Bronchial epithelial cell (primary cell): ENCODE measurements at places on chromosomes 3 and 15. TPM values are rescaled to one million over a fixed set of nuclear protein-coding genes. Genes with fewer than 3 reads are reported as not detected.

Gene SCN11A
- total RNA-seq = not detected in 2 replicates

Gene ARRDC4
- 3.9 and 80.6 TPM in 2 replicates for total RNA-seq

Gene TMEM115
- total RNA-seq = 19.7 and 22.8 TPM in 2 replicates

Gene PODXL2
- 1.8 and 3.4 TPM in 2 replicates for total RNA-seq

Gene SEMA5B
- total RNA-seq = under 0.01 and 0.38 TPM in 2 replicates

Gene TNFSF10
- 15.5 and 24.6 TPM in 2 replicates for total RNA-seq

Gene HTR3E
- total RNA-seq = not detected in 2 replicates

DNA sequence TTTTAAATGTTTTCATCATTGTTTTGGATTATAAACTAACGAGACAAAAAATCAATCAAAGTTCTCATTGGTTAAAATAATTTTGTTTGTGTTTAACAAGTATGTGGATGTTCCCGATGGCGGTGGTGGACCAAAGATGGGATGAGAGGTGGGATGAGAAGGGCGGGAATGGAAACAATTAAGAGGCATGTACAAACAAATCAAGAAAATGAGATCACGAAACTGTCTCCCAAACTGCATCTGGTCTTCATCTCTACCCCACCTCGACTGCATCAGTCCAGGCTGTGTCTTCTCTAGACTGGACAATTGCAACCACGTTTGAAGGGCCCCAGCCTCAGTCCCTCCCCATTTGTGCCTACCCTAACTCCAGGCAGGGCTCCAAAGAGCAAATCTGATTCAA lies 56.1 kb downstream of the SLC12A8 start:
- no peak for DNase-seq

- DNase-seq = peak; percentile 49
Measured at GRCh38 chr15:47523681-47524475, 193.4 kb upstream of the SEMA6D start.

DNA sequence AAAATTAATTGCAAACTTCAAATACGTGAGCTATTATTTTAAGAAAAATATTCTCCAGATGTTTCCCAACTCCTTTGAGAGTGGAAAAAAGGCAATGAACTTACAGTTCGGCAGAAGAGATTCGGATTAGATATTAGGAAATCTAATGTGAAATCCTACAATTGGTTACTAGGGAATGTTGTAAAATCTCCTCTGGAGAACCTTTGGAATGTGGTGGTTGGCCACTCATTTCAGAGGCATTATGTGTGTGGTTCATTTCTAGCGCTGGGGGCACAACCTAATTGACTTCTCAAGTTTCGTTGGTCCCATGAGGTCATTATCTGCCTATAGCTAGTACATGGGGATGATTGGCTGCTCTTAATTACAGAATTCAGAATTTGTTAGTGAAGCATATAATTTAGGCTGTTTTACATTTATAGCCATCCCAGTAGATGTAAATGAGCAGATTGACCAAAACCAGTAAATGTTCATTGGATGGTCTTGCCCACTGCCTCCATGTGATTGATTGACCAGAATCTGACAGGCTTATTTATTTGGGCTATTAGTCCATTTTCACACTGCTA lies 34.6 kb upstream of the CMSS1 start:
- DNase-seq = peak; percentile 7

DNA sequence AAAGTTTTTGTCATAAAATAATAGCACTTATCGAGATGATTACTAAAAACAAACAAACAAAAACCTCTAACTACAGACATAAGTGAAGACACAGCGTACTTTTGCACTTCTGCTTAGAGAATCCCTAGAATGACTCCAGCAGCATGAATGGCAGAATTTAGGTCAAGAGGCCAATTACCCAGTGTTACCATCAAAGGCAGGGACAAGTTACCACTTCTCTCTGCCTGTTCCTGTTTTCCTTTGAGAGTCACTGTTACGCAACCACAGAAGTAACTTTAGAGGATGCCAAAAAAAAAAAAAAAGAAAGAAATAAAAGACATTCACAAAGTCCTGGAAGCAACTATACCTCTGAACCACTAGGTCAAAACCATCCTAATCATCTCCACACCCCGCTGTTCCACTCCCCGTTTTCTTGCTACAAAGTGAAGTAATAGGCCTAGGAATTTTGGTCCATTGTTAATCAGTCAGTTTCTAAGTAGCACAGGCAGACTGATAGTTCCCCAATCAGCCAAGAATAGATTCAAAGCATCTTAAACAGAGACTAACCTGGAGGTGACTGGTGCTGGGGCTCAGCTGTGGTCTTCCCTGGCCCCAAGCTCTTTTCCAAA lies 41.9 kb downstream of the FMN1 start:
- peak; percentile 72 for DNase-seq

DNA sequence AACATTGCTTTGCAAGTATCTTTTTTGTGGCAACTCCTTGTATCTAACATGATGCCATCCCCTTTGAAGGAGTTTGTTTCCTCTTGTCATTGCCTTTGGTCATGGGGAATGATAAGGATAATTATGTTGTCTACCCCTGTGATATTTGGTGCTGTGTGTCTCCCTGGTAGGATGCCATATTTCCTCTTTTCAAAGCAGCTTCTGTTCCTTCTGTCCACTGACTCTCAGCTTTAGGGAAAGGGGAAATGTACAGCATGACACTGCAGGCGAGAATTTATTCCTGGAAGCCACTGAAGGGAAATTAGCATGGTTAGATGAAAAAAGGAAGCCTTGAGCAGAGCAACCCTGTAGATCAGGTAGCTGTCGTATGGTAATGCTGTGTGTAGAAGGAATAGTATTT lies 576.7 kb downstream of the CADM2 start:
- DNase-seq = no peak

- no peak for DNase-seq
Measured at GRCh38 chr15:78425643-78426042, 12.4 kb upstream of the IREB2 start.

- DNase-seq = peak; percentile 84
Measured at GRCh38 chr3:110995461-110996231, 76.0 kb upstream of the NECTIN3 start.

DNA sequence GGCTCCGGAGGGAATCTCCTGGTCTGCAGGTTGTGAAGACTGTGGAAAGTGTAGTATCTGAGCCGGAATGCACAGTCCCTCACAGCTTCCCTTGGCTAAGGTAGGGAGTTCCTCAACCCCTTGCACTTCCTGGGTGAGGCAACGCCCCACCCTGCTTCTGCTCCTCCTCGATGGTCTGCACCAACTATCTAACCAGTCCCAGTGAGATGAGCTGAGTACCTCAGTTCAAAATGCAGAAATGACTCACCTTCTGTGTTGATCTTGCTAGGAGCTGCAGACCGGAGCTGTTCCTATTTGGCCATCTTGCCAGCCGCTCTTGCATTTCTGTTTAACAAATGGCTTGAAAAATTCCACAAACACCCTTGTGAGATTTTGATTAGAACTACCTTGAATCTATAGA lies 156.1 kb downstream of the STXBP5L start:
- DNase-seq = peak; percentile 33

- no peak for DNase-seq
Measured at GRCh38 chr3:65919826-65920225, 118.9 kb downstream of the MAGI1 start.

- DNase-seq = peak; percentile 30
Measured at GRCh38 chr15:40511472-40512133, 40.8 kb downstream of the CHST14 start.
